Pons (tissue), 1 donor: ENCODE measurements at places on chromosomes 16 and 17.

- no peak for DNase-seq
These were observed 6.3 kb downstream of the FLOT2 start for GRCh38 chr17:28891201-28891600.

DNA sequence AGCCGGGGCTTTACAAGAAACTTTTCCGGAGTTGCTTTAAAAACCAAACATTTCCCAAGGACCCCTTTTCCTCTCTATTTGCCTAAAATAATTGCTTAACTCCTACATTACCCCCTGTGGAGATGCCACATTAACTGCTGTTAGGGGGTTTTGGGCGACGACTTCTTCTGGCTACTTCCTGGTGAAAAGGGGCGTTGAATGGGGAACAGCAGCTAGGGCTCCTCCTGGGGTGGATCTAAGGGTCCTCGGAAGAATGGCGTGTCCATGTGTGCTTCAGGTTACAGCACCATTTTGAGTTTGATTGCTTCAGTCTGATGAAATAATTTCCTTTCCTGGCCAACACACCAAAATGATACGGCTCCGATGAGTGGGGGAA lies 22.0 kb downstream of the ABCC1 start:
- DNase-seq = no peak

DNA sequence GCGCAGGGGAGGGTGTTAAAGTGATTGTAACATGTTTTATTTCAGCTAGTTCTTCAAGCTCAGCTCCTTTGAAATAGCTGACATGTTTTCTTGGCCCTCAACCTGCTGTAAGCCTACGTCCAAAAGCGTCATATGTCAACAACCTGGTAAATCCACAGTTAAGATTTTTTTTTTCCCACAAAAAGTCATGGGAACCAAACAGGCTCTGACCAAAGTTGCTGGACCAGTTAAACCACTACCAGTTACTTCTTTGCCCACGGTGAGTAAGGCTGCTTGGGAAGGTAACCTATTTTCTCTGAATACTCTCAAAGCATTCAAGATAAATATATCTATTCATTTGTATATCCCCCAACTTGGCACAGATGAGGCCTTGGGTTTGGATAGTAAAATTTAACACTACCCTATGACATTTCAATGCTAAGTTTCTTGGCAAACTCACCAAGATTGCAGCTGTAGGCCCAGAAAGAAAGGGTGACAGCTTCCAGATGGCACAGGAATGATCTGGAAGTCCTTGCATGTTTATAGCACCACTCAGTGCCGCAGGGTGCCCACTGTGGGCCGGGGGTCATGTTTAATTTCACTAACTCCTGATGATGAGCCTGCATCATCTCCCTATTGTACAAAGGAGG lies 166.2 kb downstream of the XYLT1 start:
- DNase-seq = no peak

- peak; percentile 38 for DNase-seq
These were observed 33.2 kb upstream of the PLCG2 start for GRCh38 chr16:81745704-81746558.

GRCh38 chr17:5784791-5785190 lies 200.5 kb upstream of the NLRP1 start:
- DNase-seq = no peak

- DNase-seq = no peak
These were observed at the start of gene CLDN6 for GRCh38 chr16:3017794-3018506. TSS of gene CLDN6 (minus strand) at chr16:3018183. CDS start at chr16:3016021, 2,162 bp downstream.

GRCh38 chr17:62186841-62187240 lies 121.8 kb upstream of the MED13 start:
- DNase-seq = no peak

DNA sequence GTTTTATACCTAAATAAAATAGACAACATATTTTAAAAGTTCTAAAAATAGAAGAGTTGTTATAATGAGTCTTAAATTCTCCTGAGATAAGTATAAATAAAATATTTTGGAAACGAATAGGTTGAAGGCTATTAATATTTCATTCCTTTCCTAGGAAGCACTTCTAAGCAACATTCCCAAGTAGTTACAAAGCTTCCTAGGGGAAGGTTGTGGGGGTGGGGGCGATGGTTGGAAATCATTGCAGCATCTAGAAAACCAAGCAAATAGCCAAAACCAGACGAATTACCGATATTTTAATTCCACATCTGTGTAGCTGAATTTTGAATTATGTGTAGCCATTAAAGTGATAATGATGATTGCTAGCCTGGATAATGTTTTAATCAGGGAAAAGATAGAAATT lies 26.9 kb downstream of the PTRH2 start:
- DNase-seq = no peak

- DNase-seq = no peak
These were observed 1.6 kb upstream of the IRF8 start for GRCh38 chr16:85897382-85897781.

- DNase-seq = no peak
These were observed 23.5 kb downstream of the TUBG1 start for GRCh38 chr17:42632949-42633444.

DNA sequence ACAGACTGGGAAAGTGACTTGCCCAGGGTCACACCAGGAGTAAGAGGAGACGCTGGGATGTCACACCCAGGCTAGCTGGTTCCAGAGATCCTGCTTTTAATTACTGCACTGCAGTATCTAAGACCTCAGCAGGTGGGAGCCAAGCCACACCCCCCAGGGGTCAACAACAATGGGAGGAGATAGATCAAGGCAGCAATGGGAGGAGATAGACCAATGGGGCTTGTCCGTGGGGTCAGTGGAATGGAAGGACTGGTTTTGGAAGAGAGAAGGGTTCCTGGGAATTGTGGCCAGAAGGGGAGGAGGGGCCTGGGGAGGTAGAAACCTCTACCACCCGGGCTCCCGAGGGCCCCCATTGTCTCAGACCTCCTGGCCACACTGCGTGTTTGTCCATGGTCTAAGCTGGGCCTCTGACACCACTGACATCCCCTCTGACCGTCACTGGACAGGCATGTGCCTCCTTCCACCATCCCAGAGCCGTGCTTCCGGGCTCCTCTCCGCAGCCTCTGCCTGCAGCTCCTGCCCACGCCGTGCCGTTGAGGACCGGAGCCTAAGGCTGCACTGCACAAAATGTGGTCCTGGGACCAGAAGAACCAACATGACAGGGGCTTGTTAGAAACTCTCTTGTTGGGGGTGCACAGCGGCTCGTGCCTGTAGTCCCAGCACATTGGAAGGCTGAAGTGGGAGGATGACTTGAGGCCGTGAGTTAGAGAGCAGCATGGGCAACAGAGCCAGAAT lies 69.8 kb upstream of the RPH3AL start:
- DNase-seq = no peak

- no peak for DNase-seq
These were observed 400.0 kb downstream of the SOX9 start for GRCh38 chr17:72520665-72521303.

DNA sequence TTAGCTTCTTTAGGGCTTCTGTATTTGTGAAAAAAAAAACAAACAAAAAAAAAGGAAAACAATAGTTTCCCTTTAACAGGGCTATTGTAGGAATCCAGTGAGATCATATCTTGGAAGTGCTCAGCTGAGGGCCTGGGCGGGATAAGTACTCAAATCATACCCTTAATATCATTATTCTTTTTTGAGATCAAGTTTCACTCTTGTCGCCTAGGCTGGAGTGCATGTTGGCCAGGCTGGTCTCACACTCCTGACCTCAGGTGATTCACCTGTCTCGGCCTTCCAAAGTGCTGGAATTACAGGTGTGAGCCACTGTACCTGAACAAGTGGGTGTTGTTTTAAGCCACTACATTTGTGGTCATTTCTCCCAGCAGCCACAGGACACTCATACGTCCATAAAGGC lies 87.0 kb downstream of the CDH13 start:
- no peak for DNase-seq

DNA sequence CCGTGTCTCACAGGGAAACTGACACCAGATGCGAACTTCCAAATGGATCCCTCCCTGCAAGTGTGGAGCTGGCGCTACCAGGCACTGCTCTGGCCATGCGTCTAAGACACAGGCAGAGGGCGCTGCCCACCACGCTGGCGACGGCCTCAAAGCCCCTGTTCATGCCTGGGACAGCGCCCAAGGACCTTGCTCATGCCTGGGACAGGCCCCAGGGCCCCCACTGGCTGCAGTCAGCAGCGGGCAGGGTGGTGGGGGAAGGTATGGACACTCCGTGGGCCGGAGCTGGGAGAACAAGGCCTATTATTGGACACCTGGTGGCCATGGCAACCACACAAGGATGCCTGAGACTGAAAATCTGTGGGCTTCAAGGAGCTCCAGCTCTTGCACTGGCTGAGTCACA lies 8.8 kb downstream of the ZG16B start:
- peak; percentile 66 for DNase-seq

DNA sequence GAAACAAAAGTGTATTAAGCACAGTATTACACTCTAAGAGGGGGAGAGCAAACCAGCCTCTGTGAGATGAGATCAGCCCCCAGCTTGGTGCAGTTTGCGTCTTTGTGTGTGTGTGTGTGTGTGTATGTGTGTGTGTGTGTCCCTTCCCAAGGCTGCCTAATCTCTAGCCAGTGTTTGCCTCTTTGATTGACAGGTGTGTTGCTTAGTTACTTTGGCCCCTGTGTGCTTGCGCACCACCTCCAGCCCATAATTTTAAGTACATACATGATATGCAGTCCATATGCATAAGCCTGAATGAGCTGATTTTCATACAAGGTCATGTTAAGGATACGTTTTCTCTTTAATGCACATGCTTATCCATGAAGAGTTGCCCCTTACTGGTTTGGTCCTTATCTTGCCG lies 2.1 kb upstream of the KRTAP3-2 start:
- DNase-seq = no peak

GRCh38 chr17:80796430-80796861 lies 195.2 kb upstream of the CHMP6 start:
- DNase-seq = no peak

DNA sequence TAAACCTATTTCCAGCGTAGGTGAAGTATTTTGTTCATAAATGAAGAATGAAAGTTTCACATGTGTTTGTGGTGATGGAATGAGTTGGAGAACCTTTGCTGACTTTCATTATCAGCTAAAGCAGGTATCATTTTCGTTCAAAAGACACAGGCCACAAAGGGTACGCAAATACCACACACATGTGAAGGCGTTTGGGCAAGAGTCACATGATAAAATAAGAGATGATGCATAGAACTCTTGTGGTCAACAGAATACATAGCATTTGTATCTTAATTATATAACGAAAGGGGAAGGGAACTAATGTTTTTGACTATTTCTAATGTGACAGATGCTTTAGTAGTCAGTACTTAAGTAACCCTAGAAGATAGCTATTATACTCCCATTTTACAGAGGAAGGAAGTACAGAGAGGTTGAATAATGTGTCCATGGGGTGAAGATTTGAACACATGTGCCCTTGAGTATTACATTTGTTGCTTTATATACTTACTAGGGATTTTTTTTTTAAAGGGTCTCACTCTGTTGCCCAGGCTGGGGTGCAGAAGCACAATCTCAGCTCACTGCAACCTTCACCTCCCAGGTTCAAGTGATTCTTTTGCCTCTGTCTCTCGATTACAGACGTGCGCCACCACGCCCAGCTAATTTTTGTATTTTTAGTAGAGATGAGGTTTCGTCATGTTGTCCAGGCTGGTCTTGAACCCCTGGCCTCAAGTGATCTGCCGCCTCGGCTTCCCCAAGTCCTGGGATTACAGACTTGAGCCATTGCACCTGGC lies 4.8 kb downstream of the RPA1 start:
- no peak for DNase-seq

DNA sequence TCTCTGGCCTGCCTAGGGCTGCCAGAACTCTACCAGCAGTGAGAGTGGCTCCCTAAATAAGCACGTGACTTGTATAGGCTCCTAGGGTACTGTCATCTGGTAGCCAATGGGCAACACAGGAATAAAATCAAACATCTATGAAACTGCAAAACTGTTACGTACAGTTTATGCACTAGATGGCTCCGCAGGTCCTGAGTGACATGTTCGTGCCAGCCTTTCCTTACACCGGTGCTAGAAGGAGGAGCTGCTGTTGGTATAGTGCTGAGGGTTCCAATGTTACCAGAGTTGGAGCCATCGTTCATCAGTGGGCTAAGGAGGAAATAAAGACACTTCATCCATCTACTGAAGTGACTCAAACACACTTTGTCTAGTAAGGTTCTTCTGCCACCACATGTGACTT lies 63.2 kb upstream of the TRAP1 start:
- DNase-seq = no peak

- DNase-seq = no peak
These were observed 16.7 kb upstream of the OR1F1 start for GRCh38 chr16:3171181-3171854.

- DNase-seq = no peak
These were observed 55.0 kb downstream of the TK2 start for GRCh38 chr16:66494916-66495315.

GRCh38 chr17:74024871-74025531 lies 178.5 kb upstream of the RPL38 start:
- no peak for DNase-seq

DNA sequence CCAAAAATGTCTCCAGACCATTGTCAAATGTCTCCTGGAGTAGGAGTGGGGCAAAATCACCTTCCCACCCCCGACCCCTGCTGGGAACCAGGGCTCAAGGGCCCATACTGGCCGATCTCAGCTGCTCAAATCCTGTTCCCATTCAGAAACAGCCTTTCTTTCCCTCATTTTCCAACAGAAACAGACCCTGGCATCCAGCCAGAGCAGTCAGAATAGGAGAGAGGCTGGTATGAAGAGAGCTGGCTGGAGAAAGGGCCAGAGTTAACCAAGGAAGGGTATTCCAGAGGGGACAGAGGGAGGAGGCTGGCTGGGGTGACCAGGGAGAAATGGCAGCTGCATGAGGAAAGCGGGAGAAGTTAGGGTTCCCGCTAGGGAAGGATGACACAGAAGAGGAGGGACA lies 199.1 kb downstream of the XYLT1 start:
- DNase-seq = peak; percentile 82

GRCh38 chr17:73595479-73595878 lies 48.8 kb downstream of the SDK2 start:
- no peak for DNase-seq

- no peak for DNase-seq
These were observed 20.6 kb upstream of the MAPT start for GRCh38 chr17:45873728-45874127.

DNA sequence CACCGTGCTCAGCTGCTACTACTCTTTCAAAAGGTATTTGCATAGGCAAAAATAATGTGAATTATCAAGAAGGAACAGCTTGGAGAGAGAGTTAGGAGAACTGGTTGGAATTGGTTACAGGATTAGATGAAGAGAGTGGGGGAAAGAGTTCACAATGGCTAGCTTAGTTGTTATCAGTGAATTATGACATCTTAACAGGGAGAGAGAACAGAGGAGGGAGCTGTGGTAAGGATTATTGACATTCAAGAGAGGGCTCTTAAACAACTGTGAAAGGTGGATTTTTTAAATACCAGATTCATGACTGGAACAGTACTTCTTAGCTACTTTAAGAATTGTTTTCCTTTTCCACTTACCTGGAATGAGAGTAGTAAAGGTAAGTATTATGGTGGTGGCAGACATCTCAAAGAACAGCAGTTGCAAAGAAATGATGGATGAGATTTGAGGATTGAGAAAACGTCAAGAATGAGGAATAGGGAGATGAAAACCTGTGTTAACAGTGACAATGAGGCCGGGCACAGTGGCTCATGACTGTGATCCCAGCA lies 43.9 kb upstream of the SLC5A11 start:
- DNase-seq = no peak
